Activated CD4-positive, alpha-beta T cell treated with anti-CD3 and anti-CD28 coated beads, Interleukin-2, amount 50 U/mL, for 48 hours (primary cell): ENCODE measurements at places on chromosomes 7 and 10.
A peak's percentile ranks its signal among the peaks of the same experiment; 100 is the strongest.

DNA sequence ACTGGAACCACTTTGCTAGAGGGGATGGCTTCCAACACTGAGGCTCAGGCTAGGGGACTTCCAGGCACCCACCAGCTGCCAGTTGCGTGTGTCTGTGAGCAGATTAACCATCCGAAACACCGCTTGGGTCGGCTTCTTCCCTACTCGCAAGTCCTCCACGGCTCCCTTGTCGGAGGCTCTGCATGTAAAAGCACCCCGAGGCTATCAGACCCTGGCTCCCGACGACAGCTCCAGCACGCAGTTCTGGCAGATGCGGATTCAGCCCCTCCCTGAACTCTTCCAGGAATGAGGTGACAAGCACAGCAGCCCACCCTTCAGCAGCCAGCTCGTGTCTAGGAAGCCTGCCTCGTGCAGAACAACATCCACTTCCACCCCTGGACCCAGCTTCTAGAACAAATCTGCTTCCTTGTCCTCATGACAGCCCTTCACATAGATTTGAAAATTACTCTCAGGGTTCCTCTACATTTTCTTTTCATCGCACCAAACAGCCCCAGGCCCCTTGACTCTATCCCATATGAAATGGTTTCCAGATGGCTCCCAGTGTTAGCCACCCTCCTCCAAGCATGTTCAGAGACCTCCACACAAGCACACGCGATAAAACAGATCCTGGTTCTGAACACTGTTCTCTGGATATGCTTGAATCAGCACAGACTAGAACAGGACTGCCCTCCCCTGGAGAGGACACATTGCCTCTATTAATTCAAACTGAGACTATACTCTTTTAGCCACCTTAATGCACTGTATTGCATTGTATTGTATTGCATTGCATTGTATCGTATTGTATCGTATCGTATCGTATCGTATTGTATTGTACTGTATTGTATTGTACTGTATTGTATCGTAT, 44.6 kb downstream of the SLIT1 start:
- no peak for DNase-seq

- no peak for DNase-seq
Observed at GRCh38 chr7:148155000-148155399, 435.6 kb upstream of the C7orf33 start.

- DNase-seq: no peak
Observed at GRCh38 chr7:1823376-1824150, 153.5 kb downstream of the ELFN1 start.

DNA sequence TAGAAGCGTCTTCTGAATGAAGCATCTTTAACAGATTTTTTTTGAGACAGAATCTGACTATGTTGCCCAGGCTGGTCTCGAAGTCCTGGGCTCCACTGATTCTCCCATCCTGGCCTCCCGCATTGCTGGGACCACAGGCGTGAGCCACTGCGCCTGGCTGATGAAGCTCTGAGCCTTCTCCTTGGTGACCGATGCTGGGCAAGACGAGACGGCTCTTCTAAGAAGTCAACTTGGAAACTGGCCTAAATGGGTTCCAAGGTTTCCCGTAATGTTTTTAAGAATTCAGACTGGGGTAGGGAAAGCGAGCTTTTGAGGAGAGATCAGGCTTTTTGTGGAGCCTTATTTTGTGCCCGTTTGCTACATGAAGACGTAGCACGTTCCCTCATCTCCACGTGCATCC, 224.5 kb downstream of the ZMYND11 start:
- DNase-seq: no peak

- peak; percentile 9 for DNase-seq
Observed at GRCh38 chr10:24821986-24822385, 98.3 kb upstream of the ARHGAP21 start.

GRCh38 chr10:124262234-124262865, 156.4 kb downstream of the OAT start:
- no peak for DNase-seq

- DNase-seq: no peak
Observed at GRCh38 chr10:124565565-124566221, 104.1 kb downstream of the LHPP start.

GRCh38 chr7:2876031-2876731, 32.1 kb upstream of the GNA12 start:
- no peak for DNase-seq

DNA sequence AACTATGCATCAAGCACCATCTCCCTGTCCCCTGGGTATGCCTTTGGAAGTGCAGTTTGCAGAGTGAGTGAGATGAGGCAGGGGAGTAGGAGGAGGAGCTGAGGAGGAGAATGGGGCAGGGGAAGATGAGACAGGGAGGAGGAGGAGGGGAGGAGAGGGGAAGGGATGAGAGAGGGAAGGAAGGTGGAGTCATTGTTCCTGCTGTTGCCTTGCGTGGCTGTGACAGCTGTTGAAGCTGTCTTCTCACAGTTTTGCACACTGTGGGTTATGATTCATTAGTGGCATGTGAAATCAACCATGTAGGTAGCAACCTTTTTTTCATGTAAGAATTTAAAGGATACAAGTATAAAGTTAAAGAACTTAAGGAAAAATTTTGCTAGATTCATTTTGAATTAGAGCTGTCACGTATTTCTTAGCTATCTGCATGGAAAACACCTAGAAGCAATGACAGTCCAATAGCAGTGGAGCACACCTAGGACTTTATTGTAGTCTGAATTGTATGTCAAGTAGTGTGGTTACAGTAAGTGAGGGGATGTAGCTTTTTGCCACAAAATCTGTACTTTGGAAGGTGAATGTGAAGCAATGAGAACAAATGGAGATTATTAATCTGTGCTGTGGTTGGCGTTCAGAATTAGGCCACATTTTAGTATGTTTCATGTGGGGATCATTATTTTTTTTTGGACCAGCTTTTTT, 21.7 kb downstream of the CCM2 start:
- DNase-seq: no peak

GRCh38 chr7:87345962-87346371, 503 bp downstream of the CROT start:
- no peak for DNase-seq

GRCh38 chr7:83546586-83546985, 102.4 kb downstream of the SEMA3E start:
- no peak for DNase-seq

DNA sequence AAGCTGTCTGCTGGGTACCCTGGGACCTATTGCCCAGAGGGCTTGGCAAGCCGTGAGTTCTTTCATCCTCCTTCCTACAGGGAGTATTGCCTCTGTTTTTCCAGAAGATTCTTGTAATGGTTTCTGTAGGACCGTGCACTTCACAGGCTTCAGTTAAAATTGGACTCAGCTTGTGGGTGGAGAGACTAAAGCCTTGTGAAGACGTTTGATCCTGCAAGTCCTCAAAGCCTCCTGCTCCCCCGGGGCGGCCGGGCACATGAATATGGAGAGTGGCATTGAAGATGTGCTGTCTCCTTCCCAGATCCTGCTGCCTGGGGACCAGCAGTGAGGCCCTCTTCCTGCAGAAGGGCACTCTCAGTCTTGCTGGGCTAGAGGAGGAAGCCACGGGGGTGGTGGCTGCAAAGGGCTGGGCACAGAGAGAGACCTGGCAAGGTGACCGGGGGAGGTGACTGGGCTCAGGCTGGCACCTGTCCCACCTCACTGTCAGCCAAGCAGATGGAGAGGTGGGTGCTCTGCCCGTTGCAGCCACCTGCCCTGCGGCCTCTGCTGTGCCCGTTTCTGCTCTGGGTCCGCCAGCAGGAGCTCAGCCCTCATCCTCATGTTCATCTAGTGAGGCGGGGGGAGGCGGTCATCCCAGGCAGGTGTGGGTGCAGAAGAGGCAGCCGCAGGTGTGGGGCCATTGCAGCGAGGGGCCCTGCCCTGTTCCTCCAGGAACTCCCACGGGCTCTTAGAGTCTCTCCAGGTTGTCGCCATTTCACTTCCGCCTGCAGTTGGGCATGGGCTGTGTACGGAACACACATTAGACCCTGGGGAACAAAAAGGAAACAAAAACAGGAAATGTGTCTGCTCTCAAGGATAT, 55.7 kb downstream of the TMEM209 start:
- no peak for DNase-seq

DNA sequence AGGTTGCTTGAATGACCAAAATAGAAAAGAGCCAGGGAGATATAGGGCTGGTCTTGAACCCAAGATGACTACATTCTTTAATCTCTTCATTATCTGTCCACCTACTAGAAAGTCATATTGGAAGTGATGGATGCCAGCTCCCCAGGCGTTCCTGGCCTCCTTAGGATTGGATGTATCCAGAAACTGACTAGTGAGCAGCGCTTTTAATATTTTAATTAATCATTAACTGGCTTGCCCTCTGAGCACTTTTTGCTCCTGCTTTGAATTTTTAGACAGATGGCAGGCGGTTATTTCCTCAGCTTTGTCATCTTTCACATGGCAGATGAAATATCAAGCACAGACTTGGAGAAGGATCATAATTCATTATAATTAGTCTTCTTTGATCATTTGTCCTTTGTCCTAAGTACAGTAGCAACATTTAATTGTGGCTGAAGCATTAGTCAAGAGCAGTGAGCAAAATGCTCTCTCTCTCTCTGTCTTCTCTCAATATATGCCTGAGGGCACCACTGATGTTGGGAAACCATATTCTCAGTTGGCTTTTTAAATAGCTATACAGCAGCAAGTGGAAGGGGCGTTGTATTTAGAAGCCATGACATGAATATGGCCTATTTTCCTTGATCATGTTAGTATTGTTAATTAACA, 588.0 kb downstream of the NRG3 start:
- no peak for DNase-seq

DNA sequence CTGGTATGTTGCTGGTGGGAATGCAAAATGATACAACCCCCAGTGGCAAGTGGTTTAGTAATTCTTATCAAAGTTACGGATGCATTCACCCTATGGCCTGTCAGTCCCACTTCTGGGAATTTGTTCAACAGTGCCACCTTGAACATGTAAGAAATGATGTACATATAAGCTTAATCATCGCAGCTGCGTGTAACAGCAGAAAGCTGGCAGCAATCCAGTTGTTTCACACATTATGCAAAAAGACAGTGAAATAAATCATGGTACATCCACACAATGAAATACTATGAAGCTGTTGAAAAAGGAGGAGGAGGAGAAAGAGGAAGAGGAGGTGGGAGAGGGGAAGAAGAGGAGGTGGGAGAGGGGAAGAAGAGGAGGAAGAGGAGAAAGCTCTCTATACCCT, 76.2 kb upstream of the MYL10 start:
- DNase-seq: no peak

GRCh38 chr10:116612107-116612769, 8.5 kb upstream of the PNLIPRP2 start:
- no peak for DNase-seq

DNA sequence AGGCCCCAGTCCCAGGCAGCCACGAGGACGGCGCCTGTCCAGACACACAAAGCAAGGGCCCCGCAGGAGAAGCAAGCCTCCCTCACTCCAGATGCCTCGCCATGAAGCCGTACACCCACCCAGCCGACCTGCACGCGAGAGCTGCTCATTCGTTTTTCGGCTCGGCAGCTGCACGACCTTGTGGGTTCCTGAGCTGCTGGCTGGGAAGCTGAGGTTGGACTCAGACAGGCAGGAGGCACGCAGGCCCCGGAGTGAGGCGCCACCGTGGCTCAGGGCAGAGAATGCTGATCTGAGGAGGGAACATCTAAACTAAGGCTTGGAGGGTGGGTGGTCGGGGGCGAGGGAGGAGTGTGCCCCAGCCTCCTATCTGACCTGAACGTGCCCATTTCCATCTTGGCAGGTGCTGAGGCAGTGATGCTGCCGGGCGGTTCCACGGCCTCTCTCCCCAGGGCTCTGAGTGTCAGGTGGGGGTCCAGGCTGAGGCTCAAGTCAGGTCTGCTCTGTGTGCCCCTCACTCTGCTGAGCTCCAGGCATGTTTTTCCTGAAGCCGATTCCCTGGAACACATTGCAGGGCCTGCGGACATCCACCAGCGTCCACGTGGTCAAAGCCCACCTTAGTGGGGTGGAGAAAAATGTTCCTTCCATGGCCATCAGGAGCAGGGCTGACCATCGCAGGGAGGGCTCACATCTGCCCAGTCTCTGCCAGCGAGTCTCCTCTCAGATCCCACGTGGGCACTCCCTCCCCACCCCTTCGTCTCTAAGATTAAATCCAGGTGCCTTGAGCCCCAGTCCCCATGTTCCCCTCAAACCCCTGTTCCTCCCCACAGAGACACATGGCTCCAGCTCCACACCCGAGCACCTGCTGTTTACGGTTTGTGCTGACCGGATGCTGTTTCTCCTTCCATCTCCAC, 28.1 kb upstream of the FAM20C start:
- no peak for DNase-seq

DNA sequence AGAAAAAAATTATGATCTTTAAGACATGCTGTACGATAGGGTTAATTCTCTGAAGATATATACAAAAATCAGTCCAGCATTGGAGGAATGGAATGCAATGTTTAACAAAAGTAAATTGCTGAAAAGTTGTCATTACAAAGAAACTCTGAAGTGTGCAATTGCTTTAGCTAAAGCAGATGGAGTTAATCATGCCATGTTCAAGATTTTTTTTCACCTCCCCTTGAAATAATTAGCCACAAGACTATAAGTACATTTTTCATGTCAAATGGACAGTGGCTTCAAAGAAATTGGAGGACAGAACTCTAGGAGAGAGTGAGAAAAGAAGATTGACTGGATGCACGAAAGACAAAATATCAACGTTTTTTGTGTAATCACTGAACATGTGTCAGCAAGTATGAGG, 63.1 kb upstream of the MEOX2 start:
- no peak for DNase-seq
